Activated naive CD4-positive, alpha-beta T cell treated with anti-CD3 and anti-CD28 coated beads, Interleukin-2, amount 50 U/mL, for 16 hours (primary cell): ENCODE measurements at places on chromosomes 3 and 15.
A peak's percentile ranks its signal among the peaks of the same experiment; 100 is the strongest.

DNA sequence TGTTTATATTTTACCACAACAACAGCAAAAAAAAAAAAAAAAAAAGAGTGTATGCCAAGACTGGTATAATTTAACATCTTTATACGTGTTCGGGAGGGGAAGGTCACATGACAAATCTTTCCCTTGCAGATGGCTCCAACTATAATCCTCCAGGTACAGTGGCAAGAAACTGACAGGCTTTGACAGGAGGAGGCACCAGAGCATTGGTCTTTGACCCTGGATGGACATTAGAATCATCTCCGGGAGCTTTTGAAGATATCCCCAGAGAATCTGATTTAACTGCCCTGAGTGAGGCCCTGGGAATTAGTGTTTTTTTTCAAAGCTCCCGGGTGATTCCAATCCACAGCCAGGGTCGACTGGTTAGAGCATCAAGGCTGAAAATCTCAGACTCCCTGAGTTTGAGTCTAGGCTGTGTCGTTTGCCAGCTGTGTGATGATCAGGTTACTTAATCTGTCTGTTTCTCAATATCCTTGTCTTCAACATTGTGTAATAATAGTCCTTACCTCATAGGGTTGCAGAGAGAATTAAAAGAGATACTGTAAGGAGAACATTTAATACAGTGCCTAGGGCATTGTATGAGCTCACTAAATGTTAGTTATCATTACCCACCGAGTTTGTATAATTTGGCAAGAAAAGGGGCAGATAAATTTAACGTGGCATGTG lies 8.9 kb upstream of the SEMA5B start:
- DNase-seq, result no peak

DNA sequence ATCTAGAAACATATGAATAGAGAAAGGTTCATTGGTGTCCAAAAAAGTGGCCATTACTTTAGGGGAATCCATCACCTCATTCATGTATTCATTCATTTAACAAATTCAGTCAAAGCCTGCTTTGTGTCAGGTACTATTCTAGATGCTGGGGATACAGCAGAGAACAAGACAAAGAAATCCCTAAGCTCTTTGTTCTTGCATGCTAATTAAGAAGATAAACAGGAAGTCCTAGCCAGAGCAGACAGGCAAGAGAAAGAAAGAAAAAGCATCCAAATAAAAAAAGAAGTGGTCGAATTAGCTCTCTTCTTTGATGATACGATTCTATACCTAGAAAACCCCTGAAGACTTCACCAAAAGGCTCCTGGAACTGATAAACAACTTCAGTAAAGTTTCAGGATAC lies 12.4 kb upstream of the ZMAT3 start:
- no peak for DNase-seq

GRCh38 chr15:68318008-68318835 lies 40.7 kb downstream of the FEM1B start:
- DNase-seq, result no peak

DNA sequence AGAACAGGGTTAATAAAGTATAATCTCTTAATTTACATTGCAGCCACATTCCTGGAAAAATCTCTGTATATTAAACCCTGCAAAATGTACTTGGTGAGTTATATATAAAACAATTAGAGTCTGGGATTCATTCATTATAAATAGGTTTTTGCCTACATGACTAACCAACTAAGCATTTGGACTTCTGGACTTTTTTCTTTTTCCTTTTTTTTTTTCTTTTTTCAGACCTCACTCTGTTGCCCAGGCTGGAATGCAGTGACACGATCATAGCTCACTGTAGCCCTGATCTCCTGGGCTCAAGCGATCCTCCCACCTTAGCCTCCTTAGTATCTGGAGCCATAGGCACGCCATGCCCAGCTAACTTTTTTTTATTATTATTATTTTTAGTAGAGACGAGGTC lies 4.5 kb downstream of the DNAJC13 start:
- DNase-seq, result no peak

GRCh38 chr15:63048115-63048775 lies 5.7 kb downstream of the TPM1 start:
- DNase-seq, result peak; percentile 87

DNA sequence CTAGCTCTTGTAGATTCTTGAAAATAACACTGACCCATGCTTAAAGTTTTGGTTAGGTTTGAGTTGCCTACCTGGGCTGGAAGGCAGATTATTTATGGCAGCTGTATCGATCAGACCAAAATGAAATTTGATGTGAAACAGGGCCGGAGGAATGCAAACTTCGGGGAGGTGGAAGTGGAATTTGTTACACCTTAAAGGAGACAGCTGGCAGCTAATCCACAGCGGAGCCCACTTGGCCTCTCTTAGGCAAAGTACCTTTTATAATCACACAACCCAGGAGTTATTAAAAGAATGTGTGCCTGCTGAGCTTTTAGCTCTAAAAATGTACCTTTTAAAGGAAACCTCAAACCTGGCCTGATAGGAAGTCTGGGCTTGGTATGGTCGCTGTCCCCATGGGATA lies 250.9 kb upstream of the TPM1 start:
- no peak for DNase-seq

- no peak for DNase-seq
Measured at GRCh38 chr3:111808439-111808838, 50.6 kb upstream of the PHLDB2 start.

GRCh38 chr3:169812332-169813235 lies at the start of the genes LRRC34 and LRRIQ4:
TSS of gene LRRC34 (minus strand) at chr3:169812904. CDS start at chr3:169812548, 356 bp downstream.
TSS of gene LRRIQ4 (plus strand) at chr3:169812870. CDS start at chr3:169821922, 9,052 bp downstream.
- peak; percentile 66 for DNase-seq

DNA sequence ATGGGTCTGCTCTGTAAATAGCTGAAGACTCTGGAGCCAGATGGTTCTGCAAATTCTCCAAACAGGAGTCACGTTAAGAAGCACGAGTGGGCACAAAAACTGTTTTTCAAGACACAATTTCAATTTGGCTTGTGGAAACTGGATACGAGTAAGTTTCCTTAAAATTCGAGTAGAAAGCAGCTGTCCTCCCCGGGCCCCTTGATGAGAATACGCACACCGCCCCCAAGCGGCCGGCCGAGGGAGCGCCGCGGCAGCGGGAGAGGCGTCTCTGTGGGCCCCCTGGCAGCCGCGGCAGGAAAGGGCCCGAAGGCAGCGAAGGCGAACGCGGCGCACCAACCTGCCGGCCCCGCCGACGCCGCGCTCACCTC lies 778 bp upstream of the THBS1 start:
- peak; percentile 78 for DNase-seq

- no peak for DNase-seq
Measured at GRCh38 chr3:50242851-50243542, 7.0 kb downstream of the GNAI2 start.

GRCh38 chr3:66452303-66453011 lies 48.4 kb downstream of the LRIG1 start:
- DNase-seq, result no peak

DNA sequence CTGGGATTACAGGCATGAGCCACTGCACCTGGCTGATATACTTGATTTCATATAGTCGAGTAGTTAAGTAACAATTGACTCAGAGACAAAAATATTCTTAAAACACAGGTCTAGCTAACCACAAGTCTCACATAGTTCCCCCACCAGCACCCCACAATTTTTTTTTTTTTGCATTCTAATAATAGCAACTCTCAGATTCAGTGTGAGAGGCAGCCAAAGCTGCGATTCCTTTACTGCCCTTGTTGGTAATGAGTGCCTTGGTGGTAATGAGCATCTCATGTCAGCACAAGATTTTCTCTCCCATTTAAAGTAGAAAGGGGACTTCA lies 72.5 kb downstream of the WWTR1 start:
- DNase-seq, result no peak

DNA sequence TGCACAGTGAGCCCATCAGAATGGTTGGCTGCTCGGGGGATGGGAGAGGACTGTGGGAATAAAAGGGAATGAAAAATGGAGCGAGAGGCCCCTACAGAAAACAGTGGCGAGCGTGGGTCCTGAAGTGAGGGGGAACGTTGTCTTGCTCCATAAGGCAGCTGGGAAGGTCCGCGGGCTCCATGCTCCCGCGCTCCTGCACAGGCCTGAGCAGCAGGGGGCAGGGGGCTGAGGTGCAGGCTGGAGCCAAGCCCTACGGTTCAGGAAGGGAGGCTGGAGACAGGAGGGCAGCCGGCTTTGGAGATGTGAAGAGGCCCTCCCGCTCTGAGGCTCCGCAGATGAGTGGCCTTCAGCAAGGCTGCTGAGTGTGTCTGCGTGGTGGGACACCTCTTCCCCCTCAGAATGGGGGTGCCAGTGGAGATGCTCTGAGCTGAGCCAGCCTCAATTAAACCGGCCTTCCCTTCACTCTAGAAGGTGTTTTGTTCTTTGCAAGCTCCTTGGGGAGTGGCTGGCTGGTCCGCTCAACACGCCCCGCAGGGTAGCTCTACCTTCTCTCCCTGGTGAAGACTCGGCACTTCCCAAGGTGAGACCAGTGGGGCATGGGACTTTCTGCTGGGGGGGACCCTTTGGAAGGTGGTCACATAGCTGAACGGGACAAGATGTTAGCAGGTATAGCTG lies 208.0 kb downstream of the XXYLT1 start:
- no peak for DNase-seq
